T-helper 2 cell (primary cell): ENCODE measurements at places on chromosomes 2 and 18.

DNA sequence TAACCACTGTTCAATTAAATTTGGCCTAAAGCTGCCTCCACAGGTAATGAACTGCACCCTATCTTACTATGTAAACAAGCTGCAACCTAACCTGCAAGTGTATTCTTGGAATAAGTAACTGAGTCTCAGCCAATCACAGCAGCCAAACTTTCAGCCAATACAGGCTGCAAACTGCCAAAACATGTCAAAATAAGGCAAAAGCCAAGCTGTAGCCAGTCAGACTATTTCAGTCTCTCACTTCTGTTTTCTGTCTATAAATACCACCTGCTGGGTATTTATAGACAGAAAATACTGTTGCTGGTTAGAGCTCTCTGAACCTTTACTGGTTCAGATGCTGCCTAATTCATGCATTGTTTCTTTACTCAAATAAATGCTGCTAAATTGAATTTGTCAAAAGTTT is 14.3 kb downstream of the C2orf76 start:
- peak; percentile 43 for DNase-seq

DNA sequence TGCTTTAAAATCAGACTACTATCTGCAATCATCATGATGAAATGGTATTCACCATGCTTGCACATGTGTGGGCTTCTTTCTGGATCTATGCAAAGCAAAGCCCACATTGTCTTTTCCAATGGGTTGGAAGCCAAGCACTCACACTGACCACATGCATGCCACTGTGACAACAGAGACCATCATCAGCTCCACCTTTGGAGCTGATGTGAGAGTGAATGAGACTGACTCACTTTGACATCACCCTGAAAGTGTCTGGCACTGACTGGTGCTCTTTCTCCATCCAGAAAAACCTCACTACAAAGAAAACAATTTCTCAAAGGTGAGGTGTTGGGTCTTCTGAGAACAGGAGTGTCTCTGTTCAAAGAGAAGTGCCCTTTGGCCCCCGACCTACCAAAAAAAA is 4.7 kb downstream of the MYO5B start:
- DNase-seq = no peak

DNA sequence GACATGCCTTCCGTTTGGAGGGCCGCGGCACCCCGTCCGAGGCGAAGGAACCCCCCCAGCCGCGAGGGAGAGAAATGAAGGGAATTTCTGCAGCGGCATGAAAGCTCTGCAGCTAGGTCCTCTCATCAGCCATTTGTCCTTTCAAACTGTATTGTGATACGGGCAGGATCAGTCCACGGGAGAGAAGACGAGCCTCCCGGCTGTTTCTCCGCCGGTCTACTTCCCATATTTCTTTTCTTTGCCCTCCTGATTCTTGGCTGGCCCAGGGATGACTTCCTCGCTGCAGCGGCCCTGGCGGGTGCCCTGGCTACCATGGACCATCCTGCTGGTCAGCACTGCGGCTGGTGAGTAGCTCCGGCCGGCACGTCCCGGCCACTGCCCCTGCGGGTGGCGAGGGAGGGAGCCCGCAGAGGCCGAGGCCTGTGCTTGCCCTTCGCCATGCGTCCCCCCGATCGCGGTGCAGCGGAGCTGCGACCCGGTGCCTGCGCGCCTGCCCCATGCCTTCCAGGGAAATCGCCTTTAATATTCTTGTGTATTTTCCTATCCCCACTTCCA is 1.2 kb downstream of the BMPR2 start:
- DNase-seq = no peak

DNA sequence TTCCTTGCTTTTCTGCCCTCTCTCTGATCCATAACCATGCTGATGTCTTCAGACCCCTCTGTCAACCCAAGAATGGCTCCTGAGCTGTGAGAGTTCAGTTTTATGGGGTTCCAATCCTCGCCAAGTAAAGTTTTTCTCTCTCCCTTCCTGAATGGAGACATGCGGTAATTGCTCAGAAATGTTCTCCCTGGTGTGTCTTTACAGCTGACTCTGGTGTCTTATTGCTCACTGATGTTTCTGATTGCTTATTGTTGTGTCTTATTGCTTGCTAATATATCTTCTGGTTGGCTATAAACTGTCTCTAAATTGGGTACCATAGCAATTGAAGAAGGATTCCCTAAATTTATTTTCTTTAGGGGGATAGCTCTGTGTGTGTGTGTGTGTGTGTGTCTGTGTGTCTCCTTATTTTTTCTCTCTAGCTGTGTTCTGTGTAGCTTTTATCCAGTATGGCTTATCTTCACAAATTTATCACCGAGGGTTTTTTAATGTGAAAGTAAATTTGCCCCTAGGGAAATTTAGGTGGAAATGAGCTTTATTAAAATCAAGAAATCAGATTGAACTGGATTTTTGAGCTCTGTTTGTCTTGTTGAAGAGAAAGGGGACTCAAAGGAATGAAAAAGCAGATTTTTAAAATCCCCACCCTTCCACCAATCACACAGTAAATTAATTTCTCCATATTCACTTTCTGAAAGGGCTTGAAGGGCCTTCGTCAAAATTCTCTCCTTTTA is 19.5 kb downstream of the MGAT5 start:
- DNase-seq = no peak

GRCh38 chr2:178282075-178282815 is 87.9 kb downstream of the OSBPL6 start:
- DNase-seq = no peak

- DNase-seq = no peak
Observed at GRCh38 chr2:223563462-223563861, 38.7 kb downstream of the SCG2 start.

DNA sequence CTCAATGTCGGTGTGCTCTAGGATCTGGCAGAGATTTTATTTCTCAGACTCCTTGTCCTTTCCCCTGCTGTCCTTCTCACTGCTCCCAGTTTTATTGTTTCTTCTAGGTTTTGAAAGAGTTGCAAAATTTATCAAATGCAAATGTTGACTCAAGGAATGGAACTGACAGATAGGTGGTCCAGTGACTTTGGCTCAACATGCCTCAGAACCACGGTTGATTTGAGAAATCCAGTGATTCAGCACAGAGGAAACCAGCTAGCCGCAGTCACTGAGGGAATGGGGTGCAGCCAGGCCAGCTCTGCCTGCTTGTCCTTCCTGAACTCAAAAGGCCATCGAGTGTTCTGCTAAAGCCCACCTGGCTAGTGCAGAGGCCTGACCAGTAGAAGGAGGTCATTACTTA is 125.7 kb upstream of the LYPD6 start:
- DNase-seq = no peak

- DNase-seq = peak; percentile 12
Observed at GRCh38 chr2:164560181-164560792, 61.0 kb downstream of the GRB14 start.

DNA sequence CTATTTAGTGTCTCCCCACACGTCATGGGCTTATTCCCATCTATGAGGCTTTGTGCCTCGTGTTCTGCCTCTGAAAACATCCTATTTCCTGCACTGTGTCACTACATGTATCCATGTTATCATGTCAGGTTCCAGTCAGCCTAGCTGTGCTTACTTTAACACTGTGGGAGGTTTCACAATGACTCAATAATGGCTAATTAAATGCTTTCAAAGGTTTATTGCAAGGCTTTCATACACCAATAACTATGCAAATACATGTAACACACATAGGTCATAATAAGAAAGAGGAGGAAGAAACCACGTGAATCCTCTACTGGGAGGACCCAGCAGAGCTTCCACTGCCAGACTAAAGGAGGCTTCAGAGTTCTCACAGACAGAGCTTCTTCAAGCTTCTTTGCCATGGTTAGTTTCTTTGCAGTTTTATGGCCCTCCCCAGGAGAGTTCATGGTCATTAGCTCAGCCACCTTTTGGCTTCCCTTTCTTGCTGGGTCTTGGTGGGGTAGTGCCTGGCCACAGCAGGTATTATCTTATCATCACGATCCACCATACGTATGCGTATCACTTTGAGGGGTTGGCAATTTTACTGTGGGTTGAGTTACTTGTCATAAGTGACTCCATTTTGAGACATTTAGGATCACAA is 5.1 kb upstream of the COLEC12 start:
- DNase-seq = no peak

GRCh38 chr2:232772531-232772930 is 3.8 kb downstream of the KCNJ13 start:
- DNase-seq = no peak

- no peak for DNase-seq
Observed at GRCh38 chr2:9596621-9597311, 34.0 kb downstream of the YWHAQ start.

GRCh38 chr18:13070460-13070859 is 79.3 kb downstream of the CEP192 start:
- DNase-seq = no peak

DNA sequence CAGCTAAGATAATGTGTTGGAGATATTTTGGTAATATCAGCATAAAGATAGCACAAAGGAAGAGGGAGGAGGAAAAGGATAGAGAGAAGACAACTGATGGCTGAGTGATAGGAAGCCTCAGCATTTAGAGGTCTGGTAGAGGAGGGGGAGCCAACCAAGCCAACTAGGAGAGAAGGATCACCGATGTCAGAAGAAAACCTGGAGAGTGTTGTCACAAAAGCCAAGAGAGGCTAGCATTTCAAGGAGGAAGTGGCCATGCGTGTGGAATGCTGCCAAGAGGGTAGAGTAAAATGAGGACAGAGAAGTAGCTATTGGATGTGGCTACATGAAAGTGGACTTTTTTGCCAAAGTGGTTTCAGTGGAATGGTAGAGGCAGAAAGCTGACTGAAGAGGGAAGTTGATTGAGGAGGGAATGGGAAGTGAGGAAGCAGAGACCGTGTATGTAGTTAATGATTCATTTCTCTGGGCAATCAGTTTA is 34.3 kb downstream of the LCLAT1 start:
- no peak for DNase-seq

DNA sequence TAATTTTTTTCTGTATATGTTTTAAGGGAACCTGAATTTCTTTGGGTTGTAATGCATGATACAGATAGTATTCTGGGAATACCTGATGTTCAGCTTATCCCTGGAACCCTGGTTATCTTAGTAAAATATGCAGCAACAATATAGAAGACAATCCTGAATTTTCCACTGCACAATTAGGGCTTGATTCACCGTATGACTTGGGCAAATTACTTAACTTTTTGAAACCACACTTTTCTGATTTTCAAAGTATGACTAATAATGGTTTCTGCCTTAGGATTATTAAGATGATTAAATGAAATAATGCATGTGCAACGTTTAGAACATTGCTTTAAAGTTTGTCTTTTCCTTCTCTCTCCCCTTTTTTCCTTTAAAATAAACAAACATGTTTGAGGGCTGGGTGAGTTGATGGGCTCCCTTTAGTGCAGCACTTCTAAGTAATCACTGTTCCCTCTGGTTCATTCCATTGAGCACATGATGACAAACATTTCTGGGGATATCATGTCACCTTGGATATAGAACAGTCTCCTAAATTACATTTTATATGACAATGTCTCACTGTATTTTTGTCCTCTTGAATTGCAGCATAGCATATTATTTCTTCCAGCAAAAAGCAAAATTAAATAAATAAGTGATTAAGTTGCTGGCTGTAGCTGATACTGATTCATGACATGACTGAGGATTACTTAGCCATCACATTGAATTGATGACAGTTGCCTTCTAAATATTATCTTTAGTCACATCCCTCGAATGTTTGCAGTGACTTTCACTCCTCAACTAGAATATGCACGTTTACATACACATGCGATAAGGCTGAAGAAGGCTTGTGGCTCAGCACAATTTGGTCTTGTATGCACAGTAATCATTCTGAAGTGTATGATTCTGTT is 254.5 kb downstream of the NEDD4L start:
- DNase-seq = no peak

DNA sequence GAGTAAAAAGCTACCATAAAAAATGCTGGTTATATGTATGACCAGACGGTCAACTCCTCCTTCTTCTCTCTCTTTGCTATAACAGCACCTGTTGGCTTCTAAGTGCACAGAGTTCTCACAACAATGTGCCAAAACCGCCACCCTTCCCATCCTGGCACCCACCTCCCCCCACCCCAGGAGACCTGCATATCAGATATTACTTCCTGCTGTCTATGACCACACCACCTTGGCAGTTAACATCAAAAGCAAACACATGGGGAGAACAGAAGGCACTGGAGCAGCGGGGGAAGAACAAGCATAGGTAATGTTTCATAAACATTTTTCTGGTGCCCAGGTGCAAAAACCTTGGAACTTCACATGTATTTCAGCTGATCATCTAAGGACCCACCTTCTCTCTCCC is 15.5 kb downstream of the SPRED2 start:
- peak; percentile 19 for DNase-seq

DNA sequence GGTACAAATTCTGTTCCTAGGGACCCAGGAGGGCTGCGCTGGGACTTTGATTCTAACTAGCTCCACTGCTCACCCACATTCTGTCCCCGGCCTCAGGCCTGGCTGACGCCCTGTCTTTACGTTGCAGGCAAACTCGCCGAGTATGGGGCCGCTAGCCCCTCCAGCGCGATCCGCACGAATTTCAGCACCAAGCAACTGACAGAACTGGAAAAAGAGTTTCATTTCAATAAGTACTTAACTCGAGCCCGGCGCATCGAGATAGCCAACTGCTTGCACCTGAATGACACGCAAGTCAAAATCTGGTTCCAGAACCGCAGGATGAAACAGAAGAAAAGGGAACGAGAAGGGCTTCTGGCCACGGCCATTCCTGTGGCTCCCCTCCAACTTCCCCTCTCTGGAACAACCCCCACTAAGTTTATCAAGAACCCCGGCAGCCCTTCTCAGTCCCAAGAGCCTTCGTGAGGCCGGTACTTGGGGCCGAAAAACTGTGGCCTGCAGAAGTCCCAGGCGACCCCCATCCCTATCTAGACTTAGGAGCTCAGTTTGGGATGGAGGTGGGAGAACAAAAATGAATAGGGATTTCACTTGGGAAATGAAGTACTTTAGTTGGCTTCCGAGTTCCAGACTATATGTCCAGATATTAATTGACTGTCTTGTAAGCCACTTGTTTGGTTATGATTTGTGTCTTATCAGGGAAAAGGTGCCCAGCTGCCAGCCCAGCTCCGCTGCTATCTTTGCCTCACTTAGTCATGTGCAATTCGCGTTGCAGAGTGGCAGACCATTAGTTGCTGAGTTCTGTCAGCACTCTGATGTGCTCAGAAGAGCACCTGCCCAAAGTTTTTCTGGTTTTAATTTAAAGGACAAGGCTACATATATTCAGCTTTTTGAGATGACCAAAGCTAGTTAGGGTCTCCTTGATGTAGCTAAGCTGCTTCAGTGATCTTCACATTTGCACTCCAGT is 1.5 kb downstream of the HOXD1 start:
- DNase-seq = no peak

GRCh38 chr2:84169871-84170270 is 289.2 kb downstream of the SUCLG1 start:
- DNase-seq = no peak

- DNase-seq = no peak
Observed at GRCh38 chr2:146874260-146874658, 970.6 kb upstream of the ACVR2A start.

- no peak for DNase-seq
Observed at GRCh38 chr2:170963386-170963785, 34.3 kb downstream of the GORASP2 start.

DNA sequence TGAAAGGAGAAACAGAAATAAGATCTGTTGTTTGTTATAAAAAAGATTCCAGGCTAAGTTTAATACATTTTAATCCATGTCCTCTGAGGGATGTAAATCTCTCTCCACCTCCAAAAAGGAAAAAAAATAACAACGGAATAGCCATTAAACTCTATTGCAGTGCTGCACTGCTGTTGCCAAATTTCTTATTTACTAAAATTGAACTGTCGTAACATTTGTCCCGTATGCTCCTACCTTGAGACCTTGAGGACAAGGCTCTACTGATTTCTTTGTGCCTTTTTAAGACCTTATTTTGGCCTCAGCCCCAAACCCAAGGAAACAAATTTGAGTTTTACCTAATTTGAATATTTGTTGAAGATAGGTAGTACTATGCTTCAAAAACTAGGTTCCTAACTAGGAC is 56.4 kb downstream of the FRZB start:
- no peak for DNase-seq
